NCI-H510A (cell line): ENCODE measurements at places on chromosomes 4 and X.
A peak's percentile ranks its signal among the peaks of the same experiment; 100 is the strongest.

DNA sequence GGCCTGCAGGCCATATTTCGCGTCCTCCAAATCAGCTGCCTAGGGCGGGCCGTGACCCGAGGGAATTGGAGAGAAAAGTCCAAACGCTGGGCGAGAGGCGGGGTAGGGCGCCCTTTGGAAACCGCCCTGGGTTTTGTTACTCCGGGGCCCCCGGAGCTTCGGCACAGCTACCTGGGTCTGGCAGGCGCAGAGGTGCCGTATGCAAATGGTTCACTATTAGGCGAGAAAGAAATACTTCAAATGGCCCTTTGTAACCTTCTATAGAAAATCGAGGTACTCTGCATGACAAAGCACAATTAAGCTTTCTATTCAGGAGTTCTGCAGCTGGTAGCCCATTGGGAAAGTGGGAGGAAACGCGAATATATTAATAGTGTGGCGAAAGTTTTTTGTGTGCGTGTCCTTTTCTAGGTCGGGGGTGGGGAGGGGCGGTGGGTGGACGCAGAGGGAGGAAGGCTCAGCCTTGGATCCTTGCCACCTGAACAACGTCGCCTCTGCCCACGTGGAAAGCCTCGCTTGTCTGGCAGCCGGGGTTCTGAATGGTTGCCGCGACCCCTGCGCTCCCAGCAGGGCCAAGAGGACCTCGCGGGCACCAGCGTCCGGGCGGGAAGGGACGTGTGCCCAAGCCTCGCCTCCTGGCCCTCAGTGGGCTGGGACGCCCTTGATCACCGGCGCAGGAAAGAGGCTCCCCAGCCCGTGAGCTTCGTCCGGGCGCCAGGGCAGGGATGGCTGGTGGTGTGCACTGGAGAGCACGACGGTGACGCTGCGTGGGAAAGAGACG lies 9.5 kb downstream of the GSX2 start:
- DNase-seq, result no peak

DNA sequence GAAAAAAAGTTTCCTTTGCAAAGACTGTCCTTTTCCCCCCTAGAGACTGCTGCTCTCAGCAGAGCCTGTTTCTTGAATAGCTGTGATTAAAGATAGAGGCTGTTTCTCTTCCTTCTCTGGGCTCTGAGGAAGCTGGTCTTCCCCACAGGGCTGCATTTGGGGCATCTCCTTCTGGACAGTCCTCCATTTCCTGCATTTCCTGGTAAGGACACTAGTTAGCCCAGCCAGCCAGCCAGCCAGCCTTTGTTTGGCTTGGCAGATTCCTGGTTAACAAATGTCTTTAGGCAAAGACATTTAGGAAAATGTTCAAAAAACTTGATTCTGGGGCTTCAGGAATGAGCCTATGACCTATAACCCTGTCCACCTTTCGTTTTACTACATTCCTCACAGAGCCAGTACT lies 34.0 kb upstream of the PLAC1 start:
- no peak for DNase-seq

GRCh38 chr4:89300499-89300898 lies 7.1 kb downstream of the GPRIN3 start:
- no peak for DNase-seq

DNA sequence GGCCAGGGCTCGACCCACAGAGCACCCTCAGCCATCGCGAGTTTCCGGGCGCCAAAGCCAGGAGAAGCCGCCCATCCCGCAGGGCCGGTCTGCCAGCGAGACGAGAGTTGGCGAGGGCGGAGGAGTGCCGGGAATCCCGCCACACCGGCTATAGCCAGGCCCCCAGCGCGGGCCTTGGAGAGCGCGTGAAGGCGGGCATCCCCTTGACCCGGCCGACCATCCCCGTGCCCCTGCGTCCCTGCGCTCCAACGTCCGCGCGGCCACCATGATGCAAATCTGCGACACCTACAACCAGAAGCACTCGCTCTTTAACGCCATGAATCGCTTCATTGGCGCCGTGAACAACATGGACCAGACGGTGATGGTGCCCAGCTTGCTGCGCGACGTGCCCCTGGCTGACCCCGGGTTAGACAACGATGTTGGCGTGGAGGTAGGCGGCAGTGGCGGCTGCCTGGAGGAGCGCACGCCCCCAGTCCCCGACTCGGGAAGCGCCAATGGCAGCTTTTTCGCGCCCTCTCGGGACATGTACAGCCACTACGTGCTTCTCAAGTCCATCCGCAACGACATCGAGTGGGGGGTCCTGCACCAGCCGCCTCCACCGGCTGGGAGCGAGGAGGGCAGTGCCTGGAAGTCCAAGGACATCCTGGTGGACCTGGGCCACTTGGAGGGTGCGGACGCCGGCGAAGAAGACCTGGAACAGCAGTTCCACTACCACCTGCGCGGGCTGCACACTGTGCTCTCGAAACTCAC lies 3.6 kb downstream of the MID1IP1 start:
- DNase-seq, result no peak

GRCh38 chrX:48530736-48531135 lies 8.8 kb upstream of the TBC1D25 start:
- DNase-seq, result no peak

GRCh38 chrX:72269671-72270251 lies 7.3 kb downstream of the RPS4X start:
- DNase-seq, result no peak

- DNase-seq, result no peak
These were observed 51.0 kb downstream of the WFS1 start for GRCh38 chr4:6320663-6321062.

GRCh38 chrX:78357342-78358055 lies 30.1 kb upstream of the CYSLTR1 start:
- DNase-seq, result no peak

DNA sequence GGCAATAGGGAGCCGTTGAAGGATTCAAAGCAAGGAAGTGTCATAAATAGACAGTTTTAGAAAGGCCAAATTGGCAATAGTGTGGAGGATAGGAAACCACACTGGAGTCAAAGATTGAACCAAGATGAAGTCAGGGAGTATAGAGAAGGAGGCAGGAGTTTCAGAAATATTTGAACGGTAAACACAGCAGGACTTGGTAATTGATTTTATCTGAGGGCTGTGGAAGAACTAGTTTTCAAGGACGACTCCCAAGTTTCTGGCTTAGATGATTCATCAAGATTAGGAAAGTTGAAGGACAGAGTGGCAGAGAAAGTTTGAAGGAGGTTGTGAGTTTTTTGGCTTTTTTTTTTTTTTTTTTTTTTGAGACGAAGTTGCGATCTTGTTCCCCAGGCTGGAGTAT lies 11.5 kb upstream of the TMEM31 start:
- no peak for DNase-seq

DNA sequence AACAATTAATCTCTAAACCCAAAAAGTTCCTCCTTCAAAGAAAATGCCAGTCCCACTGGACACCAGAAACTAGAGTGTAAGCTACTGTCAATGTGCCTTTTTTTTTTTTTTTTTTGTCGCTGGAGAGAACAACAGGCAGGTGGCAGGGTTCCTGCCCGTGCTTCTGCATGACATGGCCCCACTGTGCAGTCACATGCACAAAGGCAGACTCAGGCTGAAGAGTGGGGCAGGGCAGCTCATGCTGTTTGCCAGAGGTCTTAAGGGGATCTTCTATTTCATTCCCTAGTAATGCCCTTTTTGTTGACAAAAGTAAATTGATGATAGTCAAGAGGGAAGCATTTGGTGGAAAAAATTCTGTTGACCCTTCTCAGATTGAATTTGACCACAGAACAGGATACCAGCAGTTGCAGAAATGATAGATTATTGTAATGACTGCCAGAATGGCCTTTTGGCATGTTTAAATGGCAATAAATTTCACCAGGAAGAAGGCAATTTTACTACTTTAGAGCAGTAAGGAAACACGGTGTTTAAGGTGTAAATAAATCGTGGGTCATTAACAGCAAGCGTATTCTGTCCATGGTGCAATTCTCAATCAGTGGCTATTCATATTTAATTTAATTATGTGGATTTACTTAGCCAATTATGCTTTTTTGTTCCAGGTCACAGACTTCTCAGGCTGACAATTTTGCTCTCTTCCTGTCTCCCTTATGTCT lies 80.9 kb downstream of the NKX6-1 start:
- DNase-seq, result peak; percentile 11

DNA sequence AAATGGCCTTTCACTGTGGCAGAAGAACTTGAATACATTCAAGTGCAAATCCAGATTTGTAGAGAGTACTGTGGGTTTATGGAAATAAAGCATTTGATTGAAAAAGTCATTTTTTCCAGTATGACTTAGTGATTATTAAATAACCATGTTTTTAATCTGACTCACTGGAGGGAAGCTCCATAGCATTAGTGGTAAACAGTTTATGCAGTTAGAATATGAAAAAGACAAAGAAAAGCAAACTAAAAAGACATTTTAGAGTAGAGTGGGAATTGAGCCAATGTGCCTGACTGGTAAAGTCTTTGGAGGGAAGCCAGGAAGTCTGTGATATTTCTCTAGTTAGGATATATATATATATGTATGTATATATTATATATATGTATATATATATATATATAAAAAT lies 53.4 kb downstream of the FAT4 start:
- DNase-seq, result no peak

GRCh38 chr4:128812442-128813235 lies 3.1 kb downstream of the JADE1 start:
- peak; percentile 39 for DNase-seq

DNA sequence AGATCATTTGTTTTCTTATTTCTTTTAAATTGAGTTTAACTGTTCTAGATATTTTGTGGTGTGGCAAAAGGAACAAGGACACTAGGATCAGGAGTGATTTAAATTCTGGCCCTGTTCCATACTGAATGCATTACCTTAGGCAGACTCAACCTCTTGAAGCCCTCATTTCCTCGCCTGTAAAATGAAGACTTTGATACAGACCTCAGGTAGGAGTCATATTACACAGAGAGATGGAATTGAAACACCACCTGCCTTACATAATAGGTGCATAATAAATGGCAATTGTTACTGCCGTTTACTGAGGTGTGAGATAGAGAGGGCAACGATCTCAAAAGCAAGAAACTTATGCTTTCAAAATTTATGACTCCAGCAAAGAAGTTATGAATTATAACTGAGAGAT lies 28.2 kb upstream of the RASSF6 start:
- DNase-seq, result peak; percentile 65

DNA sequence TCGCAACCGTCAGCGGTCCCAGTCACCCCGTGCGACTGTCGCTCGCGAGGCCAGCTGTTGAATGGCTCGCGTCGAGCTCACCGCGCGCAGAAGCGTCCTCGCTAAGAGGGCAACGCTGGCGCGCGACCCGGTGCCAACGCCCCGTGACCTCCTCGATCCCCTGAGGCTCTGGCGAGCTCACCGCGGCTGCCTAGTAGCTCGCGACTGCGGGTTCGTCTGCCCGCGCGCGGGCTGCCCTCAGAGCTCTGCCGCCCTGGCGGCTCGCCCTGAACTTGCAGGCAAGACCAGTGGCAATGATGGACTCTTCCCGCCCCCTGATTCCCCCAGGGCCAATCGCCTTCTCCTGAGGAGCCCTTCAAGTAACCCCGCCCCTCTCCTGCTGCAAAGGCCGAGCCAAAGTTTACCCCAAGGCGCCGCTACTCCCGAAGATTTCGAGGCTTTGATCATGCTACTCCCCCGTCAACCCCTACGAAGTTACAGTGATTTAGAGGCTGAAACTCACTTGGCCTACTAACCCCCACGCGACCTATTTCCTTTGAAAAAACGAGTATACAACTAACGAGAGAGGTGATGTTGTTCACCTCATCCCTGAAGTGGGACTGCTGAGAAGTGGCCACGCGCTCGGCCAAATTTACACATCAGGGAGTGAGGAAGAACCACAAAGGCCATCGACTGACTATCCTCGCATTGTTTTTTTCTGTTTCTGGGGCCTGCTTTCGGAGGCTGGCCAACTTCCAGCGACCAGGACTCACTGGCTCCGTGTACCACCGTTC lies 37.5 kb downstream of the PGRMC1 start:
- no peak for DNase-seq

DNA sequence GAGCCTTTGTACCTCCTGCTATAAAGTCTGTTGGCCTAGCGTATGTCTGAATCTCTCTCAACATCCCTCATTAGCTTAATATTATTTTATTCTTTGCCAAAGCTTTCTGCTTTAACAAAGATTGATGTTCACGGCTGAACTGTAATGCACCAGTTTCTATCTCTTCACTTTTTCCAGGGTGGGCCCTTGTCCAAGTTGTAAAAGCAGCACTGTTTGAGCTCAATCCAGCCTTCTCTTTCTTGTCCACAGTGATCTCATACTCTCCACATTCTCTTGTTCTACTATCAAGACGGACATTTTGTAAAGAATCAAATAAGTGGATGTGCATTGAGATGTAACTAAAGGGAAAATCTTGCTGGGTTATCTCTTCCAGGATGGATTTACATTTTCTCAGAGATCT lies 34.4 kb upstream of the RTL3 start:
- no peak for DNase-seq

DNA sequence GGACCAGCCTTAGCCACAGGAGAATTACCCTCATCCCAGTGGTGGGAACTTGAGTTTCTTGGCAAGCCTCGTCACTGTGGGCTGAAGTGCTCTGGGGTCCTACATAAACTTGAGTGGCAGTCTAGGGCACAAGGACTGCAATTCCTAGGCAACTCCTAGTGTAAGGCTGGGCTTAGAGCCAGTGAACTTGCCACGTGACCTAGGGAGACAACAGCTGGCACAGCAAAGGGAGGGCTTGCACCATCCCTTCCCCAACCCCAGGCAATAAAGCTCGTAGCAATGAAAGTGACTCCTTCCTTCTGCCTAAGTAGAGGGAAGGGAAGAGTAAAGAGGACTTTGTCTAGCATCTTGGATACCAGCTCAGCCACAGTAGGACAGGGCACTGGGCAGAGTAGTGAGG lies 81.8 kb downstream of the TEX11 start:
- DNase-seq, result no peak

GRCh38 chr4:184331268-184331995 lies 113.8 kb upstream of the ENPP6 start:
- peak; percentile 82 for DNase-seq

- no peak for DNase-seq
These were observed 104.8 kb downstream of the DLG3 start for GRCh38 chrX:70549429-70549828.

DNA sequence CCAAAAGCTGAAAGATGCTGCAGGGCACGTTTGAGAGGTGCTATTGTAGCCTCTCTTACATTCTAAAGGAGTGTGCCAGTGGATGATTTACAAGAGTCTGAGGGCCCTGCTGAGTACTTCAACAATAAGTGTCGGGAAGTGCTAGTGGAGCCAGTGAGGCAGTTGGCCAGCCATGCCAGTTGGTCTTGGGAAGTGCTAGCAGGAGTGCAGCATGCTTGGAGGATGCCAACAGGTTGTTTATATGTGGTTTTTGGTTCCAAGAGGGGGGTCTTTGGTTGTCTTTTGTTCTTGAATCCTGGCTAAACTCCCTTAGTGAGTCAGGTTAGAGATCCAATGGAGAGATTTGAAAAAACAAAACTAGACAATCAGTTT lies 335.3 kb downstream of the PABPC4L start:
- DNase-seq, result peak; percentile 2

GRCh38 chr4:52107745-52108144 lies 56.6 kb downstream of the SPATA18 start:
- no peak for DNase-seq

GRCh38 chrX:97806946-97807345 lies 923.2 kb downstream of the RPA4 start:
- no peak for DNase-seq

GRCh38 chr4:162894387-162894786 lies 272.3 kb downstream of the NAF1 start:
- DNase-seq, result no peak

- no peak for DNase-seq
These were observed 171.0 kb downstream of the GALNTL6 start for GRCh38 chr4:171983935-171984805.
